ENCODE measurements at places on chromosomes 11 and 22.

DNA sequence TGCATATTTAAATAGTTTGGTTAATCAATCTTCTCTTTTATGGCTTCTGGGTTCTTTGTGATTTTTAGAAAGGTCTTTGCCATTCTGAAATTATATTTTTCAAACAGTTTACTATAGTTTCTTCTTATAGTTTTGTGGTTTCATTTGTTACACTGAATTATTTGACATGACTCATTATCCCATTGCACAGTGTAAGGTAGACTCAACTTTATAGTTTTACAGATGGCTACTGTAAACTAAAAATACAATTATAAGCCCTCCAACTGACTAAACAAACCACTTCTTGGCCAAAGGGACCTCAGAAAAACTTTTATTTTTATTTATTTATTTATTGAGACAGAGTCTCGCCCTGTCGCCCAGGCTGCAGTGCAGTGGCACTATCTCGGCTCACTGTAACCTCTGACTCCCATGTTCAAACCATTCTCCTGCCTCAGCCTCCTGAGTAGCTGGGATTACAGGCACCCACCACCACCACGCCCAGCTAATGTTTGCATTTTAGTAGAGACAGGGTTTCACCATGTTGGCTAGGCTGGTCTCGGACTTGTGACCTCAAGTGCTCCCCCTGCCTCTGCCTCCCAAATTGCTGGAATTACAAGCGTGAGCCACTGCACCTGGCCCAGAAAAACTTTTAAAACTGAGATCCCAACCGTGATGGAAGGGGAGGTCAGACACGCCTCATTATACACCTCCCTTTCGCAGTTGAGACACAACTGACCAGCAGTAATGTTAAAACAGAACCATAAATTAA lies 14.1 kb upstream of the RAC2 start:
- no peak for DNase-seq

- peak; percentile 44 for DNase-seq
These were observed 80.0 kb downstream of the BLID start for GRCh38 chr11:122036018-122036417.

DNA sequence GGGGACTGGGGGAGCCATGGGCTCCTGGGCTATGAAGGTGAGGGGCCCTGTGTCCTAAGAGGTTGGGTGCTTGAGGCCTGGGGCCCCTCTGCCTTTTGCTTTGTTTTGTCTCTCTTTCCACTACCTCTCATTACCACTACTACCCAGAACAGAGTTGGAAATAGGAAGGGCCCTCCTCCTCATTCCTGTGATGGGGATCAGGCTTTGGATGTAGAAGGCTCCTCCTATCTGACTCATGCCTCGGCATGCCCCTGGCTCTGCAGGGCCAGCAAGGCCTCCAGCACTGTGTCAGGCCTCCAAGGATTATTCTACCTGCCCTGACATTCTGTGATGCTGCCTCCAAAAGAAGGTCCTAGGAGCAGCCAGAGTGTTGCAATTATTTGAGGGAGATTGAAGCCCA lies 766 bp downstream of the IZUMO1R start:
- no peak for DNase-seq

DNA sequence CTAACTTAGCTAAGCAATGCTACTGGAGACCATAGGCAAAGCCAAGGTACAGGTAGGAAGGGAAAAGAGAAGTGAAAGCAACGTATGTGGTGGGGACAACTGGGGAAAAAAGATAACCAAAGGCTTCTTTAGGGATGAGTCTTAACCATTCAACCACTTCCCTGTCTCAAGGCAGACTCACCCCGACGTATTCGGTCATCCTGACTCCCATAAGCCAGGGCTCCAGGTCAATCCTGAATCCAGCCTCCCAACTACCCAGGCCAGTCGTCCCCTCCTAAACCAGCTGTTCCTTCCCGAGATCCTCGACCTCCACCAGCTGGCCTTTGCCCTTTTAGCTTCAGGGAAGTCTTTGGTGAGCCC lies 330 bp downstream of the ACP2 start:
- no peak for DNase-seq

GRCh38 chr11:61332281-61332796 lies 566 bp downstream of the DDB1 start:
- DNase-seq, result peak; percentile 19

GRCh38 chr11:115965767-115966504 lies 461.7 kb upstream of the CADM1 start:
- DNase-seq, result no peak

DNA sequence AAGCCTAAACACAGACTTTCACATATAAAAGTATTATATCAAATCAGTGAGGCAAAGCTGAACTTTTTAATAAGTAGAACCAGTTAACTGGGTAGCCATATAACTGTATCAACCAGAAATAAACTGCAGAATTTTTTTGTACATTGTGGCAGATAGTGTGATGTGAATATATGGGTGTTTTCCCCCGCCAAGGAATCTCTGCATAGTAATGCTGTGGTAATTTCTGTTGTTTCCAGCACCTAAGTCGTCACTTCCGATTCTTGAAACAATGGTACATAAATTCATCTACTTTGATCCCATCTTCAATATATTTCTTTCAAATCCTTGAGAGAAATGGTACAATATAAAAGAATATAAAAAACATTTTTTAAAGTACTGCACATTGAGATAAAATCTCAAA lies 39.6 kb downstream of the NARS2 start:
- DNase-seq, result no peak

DNA sequence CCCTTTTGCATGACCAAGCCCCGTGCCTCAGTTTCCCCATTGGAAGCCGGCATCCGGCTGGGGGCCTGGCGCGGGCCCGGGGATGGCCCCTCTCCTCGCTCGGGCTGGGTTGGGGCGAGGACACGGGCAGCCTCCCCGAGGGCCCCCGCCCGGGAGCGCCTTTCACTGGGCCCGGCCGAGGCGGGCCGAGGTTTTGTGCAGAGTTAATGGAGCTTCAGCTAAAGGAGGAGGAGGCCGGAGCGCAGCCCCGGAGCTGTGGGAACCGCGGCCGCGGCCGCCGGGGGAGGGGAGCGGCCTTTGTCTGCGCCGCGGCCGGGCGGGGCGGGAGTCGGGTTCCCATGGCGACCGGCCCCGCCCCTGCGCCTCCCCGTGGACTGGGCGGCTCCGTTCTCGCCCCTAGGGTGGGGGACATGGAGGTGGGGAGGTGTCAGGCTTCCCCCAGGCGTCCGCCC lies 1.4 kb upstream of the MAPK11 start:
- DNase-seq, result peak; percentile 34
